ENCODE measurements at places on chromosomes 5 and 9. TPM values are rescaled to one million over a fixed set of nuclear protein-coding genes. Genes with fewer than 3 reads are reported as not detected.

GRCh38 chr5:171419688-171420430 lies 412 bp downstream of the FGF18 start:
- no peak for DNase-seq

DNA sequence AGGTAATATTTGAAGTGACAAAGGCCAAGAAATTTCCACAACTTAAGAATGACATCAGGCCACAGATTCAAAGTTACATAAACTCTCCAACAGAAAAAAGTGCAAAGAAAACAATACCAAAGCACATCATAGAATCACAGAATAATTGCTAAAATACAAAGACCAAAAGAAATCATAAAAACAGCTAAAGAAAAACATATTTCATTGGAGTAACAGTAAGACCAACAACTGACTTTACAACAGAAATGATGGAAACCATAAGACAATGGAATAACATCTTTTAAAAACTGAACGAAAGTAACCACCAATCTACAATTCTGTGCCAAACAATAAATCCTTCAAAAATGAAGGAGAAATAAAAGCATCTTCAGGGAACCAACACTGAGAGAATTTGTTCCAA lies 38.3 kb downstream of the ZDHHC21 start:
- peak; percentile 6 for DNase-seq

GRCh38 chr5:90047113-90047512 lies 362.4 kb downstream of the CETN3 start:
- DNase-seq: no peak

- no peak for DNase-seq
Observed at GRCh38 chr5:156850206-156850751, at the start of gene PPP1R2B. Gene PPP1R2B, plus strand, starts transcription at chr5:156850295. Its CDS starts 268 bp downstream, at chr5:156850563.

GRCh38 chr9:91082731-91083130 lies 279.0 kb downstream of the AUH start:
- DNase-seq: no peak

GRCh38 chr5:143393524-143393923 lies 10.0 kb downstream of the NR3C1 start:
- DNase-seq: peak; percentile 41

Gene SOHLH1
- total RNA-seq: not detected

Gene GDA
- not detected for total RNA-seq

Gene MPDZ
- 10.9 TPM for total RNA-seq

Gene TRIP13
- total RNA-seq: 21.4 TPM

Gene CCDC187
- total RNA-seq: not detected

Gene TRIM14
- 15.8 TPM for total RNA-seq
